ENCODE measurements at places on chromosomes 16 and 17.

DNA sequence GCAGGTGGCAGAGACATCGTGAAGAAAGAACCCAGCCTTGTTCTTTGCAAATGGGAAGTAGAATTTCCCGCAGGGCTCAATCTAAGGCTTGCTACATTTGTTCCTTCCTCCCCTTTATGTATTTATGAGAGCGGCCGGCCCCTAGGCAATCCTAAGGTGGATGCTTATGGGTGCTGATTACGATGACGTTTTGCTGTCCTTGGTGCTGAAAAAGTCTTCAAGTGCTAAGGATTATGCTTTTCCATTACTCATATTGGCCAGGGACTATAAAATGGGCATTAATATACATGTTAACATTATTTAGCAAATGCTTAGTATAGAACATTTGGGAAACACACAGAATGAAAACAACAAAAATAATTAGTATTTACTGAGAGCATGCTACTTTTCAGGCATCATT lies 313.3 kb upstream of the XYLT1 start:
- DNase-seq: no peak

GRCh38 chr16:67087803-67088202 lies 21.9 kb upstream of the PHAF1 start:
- DNase-seq: no peak

DNA sequence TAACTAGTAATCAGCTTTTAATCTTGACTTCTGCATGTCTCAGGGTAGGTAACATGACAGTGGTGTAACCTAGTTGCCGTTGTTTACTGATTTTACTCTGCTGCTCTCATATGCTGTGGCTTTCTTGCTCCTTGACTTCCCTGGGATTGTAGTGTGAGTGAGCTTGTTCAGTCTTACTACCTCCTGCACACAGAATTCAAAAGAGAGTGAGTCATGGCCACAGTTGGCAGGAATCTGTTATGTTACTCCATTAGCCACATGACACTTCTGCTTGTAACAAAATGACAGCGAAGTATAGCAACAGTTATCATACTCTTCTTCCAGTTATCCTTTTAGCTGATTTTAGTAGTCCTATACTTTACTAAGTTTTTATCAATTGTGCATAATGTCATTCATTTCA lies 18.8 kb downstream of the TNRC6A start:
- no peak for DNase-seq

- no peak for DNase-seq
These were observed 159.1 kb upstream of the CDH11 start for GRCh38 chr16:65280845-65281512.

DNA sequence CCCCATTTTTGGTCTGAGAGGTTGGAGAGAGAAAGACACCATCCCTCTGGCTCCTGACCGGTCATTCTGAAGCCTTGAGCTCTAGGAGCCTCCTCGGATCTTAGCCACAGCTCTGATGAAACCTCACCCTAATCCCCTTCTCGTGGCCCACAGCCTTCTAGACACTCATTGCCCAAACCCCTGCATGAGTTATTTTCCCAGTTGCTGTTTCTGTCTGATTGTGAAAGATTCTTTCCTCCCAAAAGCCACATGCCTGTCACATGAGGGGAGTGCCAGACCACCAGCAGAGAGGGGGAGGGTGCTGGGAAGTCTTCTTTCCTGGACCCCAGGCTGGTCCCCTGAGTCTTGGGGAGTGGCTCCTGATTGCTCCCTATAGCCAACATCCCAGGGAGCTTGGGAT lies 17.6 kb upstream of the ABR start:
- DNase-seq: no peak

- DNase-seq: no peak
These were observed 30.5 kb downstream of the NSMCE1 start for GRCh38 chr16:27238016-27238587.

DNA sequence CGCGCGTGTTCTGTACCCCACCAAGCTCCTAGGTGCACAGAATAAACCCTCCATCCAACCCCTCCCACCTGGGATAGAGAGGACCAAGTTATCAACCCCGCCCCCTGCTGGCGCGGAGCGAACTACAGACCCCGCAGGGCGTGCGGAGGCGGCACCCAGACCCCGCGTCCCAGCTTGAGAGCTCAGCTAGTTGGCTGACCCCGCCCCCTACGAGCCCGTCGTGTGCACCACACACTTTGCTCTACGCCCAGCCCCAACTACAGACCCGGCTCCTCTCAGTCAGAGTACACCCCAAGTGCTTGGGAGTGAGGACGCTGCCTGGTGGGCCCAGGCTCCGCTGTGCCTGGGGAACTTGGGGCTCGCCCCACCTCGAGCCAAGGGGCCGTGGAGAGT lies 1.5 kb downstream of the GRIN2A start:
- no peak for DNase-seq

DNA sequence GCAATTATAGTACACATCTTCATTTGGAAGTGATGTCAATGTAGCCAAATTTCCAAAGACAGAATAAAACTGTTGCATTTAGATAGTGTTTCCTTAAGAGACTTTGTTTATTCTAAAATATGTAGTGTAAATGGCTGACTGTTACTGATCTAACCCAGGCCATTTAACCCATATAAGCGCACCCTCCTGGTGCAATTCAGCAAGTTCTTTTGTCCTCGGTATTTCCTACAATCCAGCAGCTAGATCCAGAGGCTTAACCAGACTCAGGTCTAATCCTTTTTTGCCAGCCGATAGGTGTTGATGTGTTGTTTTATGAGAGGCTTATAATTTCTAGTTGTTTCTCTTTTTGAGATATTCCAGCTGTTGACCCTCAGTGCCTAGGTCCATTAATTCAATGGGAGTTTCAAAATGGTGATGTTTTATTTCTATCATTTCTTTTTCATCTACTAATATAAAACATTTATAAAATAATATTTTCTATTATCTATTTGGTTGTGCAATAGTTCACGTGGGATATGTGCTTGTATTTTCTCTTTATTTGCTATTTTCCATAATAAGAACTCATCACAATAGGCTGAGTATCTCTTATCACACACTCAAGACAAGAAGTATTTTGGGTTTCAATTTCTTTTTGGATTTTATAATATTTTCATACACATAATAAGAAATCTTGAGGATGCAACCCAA lies 14.5 kb downstream of the ABCA9 start:
- no peak for DNase-seq

GRCh38 chr17:80425835-80426426 lies 11.0 kb downstream of the ENDOV start:
- DNase-seq: no peak

DNA sequence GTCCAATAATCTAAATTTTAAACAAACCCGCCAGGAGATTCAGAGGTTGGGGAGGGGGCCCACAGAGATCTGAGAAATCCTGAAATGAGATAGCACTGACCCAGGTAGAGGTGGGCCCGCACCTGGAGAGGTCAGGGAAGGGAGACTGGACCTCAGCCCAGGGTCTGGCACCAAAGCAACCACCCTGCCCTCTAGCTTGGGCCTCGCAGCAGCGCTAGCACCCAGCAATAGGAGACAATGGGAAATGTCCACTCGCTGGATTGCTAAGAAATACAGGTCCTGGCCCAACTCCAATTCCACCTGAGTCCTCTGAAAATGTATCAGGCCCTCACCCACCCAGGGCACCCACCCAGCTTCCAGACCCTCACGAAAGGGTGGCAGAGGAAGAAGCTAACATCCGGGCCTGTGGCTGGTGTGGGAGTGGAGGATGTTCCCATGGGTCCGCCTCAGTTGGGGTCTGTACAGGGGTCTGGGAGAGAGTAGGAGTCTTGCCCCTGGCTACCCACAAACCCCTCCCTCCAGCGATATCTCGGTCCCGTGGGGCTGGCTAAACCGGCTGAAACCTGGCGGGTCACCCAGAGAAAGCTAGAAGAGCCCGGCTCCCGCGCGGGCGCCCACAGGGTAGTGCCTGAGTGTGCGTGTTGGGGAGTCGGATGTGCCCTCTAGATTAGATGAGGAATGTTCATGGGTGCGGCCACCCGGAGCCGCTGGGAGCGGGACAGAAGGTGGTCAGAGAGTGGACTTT lies 1.1 kb downstream of the PLLP start:
- no peak for DNase-seq

- DNase-seq: no peak
These were observed 1.2 kb downstream of the HS3ST3B1 start for GRCh38 chr17:14302091-14302430.

DNA sequence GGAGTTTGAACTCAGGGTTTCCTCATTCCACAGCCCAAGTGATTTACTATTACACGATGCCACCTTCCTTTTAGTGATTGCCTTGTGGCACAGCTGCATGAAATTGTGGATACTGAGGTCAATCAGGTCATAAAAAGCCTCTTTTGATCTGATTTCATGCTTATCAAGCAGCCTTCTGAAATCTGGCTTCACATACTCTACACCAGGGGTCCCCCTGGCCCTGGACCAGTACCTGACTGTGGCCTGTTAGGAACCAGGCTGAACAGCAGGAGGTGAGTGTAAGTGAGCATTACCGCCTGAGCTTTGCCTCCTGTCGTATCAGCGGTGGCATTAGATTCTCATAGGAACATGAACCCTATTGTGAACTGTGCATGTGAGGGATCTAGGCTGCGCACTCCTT lies 13.8 kb downstream of the SLFN5 start:
- DNase-seq: no peak

GRCh38 chr17:57892820-57893595 lies 43.2 kb upstream of the MRPS23 start:
- no peak for DNase-seq

GRCh38 chr16:69073181-69073702 lies 32.2 kb upstream of the HAS3 start:
- no peak for DNase-seq

DNA sequence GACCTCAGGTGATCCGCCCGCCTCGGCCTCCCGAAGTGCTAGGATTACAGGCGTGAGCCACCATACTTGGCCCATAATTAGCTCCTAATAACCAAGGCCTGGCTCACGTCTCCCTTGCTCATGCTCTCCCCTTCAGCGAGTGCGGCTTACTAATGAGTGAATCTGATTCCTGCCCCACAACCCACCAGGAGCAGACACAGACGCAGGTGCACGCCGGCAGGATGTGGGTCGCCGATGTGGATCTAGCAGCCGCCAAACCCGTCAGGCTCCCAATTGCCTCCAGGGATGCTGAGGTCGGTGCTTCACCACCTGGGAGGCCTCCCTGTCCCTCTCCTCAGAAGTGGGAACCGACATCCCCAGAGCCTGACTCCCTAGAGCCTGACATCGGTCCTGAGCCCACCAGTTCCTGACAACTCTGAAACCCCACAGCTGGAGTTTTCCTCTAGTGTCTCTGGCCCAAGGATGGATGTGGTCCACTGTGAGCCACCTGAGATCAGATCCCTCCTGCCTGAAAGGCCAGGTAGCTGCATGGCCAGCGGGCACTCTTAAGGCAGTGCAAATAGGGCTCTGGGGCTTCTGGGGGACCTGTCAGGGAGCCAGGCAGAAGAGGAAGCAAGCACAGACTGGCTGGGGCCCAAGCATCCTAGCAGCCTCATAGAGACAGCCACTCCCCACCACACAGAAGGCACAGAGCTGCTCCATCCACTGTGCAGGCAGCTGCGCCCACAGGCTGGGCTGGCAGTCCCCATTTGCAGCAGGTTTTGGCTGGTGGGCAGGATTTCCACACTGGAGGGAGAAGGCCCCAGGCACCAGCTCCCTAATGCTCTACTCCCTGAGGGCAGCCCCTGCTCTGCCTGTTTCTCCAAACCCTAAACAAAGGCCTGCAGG lies 10.8 kb downstream of the EXOC7 start:
- DNase-seq: no peak

- no peak for DNase-seq
These were observed 265.6 kb upstream of the GOT2 start for GRCh38 chr16:58999762-59000161.

DNA sequence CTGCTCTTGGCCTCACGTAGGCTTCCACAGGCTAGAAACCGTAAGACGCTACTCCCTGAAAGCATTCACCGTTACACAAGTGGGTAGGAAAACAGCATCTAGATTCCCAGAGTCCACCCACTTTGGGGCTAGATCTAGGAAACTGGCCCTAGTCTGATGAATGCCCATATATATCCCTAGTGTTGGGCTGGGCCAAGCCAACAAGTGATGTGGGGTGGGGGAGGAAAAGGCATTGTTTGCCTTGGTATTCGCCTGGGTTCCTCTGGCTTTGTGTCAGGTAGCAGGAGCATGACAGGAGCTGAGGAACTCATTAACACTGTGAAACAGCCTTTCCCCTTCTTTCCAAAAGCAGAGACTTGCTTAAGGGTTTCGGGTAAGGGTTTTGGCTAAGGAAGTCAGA lies 112.4 kb downstream of the SMG6 start:
- DNase-seq: no peak

- DNase-seq: no peak
These were observed 132.5 kb downstream of the AATF start for GRCh38 chr17:37081287-37081686.

DNA sequence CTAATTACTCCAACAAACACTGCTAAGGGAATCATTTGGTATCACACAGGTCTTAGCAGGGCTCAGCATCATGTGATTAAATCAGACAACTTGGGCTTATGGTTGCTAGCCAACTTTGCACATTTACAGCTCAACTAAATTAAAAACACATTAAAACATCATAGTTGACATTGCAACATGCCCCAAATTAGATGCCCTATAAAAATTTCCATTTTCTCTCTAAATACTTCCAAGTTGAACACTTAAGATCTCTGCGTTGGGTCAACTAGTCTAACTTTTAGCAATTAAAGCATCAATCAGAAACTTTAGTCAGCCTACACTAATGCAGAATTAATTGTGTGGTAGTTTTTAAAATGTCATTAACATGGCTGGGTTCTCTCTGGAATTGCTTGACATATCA lies 12.1 kb downstream of the DNAJC7 start:
- no peak for DNase-seq

- no peak for DNase-seq
These were observed 149.5 kb upstream of the COX10 start for GRCh38 chr17:13919818-13920217.

GRCh38 chr16:24497440-24497839 lies 41.9 kb upstream of the RBBP6 start:
- DNase-seq: no peak

DNA sequence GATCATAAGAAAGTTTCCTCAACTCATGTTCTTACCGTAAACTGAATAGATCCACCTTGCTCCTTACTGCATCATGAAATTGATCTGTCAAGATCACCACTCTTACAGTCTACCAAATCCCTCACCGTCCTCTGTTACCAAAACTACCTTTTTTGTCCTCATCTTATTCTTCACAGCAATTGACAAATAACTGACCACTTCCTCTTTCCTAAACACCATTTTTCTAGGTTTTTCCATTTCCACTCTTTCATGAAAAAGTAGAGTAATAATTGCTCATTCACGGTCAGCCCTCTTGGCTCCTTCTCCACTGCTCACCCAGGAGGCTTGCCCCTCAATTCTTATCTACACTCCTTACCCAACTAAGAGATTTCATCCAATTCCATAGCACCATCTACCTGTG lies 44.9 kb downstream of the ABCA5 start:
- no peak for DNase-seq

DNA sequence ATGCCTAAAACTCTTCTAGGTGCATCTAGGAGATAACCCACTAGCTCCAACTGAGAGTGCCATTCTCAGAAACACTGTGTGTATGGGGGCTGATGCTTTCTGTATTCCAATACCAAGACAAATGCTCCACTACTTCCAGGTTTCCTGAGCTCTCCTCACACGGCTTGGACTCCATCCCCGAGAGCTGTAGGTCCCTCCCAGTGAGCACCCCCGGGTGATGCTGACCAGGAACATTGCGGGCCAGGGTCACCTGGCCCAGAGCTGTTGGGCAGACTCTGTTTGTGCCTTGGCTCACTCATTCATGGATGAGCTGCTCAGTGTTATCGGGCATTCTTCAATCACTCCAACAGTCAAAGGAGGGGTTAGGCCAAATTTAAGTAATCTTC lies 7.0 kb downstream of the CUEDC1 start:
- no peak for DNase-seq
